ENCODE measurements at places on chromosomes 6 and 20.
A peak's percentile ranks its signal among the peaks of the same experiment; 100 is the strongest.

- no peak for DNase-seq
Observed at GRCh38 chr20:64137598-64138031, 26.6 kb upstream of the MYT1 start.

DNA sequence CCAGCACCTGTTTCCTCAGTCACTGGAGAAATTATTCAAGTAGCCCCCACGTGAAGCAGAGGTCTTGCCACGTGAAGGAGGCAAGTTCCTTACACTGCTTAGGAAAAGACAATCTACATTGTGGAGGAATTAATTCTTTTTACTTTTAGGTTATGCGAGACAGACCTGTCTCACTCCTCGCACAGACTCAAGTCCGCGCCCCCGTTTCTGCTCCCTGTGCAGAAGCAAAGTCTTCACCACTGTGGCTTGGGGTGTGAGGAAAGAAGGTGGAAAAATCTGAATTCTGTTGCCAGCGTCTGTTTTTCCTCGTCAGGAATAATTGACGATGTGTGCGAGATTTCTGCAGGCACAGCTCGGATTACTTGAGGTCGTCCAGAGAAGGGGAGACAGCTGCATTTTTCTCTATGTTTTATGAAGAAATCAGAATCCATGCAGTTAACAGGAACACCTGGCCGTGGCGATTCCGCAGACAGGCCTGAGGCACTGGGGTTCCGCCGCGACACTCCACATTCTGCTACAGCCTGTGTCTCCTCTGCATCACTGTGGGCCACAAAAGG is 185.1 kb downstream of the SMOC2 start:
- no peak for DNase-seq

DNA sequence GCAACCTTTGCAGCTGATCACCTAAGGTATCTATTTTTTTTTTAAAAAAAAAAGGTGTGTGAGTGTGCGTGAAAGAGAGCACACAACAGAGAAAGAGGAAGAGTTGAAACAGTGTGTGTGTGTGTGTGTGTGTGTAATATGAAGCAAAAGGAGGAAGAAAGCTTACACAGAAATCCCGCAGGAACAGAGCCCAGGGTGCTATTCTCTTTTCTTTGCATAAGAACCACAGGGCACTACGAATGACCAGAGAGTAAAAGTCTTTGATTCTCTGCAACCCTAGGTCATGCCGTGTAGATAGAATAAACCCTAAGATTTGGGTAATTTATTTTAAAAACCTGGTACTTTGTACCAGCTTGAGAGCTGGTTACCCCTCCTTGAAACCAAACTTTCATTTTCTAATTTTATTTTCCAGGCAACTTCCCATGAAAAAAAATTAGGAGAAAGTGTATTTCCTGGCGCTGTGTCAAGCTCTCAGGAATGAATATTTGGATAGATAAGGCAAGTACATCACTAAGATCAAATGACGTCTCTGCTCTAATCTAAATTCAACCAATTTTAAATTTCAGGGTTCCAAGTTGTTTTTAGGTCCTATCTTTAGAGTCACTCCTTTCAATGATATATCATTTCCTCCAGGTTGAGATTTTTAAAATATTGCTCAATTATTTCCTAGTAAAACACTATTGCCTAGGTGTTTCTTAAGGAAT is 47.9 kb upstream of the ID4 start:
- DNase-seq, result no peak

DNA sequence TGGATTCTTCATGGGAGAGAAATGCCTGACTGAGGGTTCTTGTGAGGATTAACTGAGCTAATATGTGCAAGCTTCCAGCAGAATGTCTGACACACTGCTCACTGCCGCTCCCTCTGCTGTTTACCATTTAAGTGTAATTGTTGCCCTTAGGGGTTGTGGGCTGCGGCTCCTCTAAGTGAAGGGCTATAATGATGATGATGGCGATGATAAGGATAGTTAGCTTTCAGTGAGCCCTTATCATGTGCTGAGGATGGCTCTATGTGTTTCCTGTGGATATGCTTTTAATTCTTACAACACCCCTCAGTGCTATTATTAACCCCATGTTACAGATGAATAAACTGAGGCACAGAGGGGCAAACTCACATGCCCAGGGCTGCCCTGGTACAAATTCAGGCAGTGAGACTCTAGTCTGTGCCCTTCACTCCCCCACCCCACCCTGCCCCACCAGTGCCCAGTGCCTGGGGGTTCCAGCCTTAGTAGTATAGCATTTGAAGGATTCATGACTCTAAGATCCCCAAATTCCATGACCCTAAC is 33.4 kb downstream of the TGM2 start:
- no peak for DNase-seq

- DNase-seq, result no peak
Observed at GRCh38 chr6:20978151-20978614, 443.9 kb downstream of the CDKAL1 start.

- DNase-seq, result no peak
Observed at GRCh38 chr6:113713665-113714064, 143.5 kb upstream of the MARCKS start.

DNA sequence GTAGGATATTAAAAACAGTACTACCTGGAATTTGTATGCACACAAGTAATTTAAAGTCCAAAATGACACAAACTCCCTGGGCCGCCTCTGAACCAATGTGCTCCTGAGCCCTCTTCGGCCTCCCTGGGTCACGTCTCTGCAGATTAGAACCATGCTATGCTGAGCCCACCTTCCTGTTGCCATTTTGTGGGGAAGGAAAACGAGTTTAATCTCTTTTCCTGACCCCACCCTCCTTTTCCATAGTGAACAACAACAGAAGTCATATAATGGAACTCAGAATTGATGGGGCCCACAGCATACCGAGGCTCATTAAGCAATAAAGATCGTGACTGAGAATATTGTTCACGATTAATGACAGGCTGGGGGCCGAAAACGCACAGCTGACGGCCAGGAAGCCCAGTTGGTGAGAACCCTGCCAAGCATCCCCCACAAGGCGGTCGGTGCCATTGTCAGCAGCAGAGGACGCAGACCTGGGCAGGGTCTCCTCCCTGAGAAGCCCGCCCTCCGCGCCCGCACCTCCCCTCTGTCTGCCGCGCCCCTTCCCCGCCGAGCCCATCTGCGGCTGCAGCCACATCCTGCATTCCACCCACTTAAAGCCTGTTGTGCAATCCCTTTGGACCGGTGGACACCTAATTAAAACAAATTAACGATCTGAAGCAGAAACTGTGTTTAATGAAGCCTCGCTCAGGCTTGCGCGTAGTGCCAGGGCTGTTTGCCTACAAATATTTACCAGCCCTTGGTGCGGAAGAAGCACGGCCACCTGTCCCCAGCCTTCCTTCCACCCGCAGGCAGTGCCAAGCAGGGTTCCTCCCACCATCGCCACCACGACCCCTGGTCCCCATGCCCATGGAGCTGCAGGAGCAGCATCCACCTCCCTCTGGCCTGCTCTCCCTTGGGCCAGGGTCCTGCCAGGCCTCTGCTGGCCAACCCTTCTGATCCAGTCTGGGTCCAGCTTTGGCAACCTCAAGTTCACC is 68.1 kb downstream of the DLL1 start:
- no peak for DNase-seq

DNA sequence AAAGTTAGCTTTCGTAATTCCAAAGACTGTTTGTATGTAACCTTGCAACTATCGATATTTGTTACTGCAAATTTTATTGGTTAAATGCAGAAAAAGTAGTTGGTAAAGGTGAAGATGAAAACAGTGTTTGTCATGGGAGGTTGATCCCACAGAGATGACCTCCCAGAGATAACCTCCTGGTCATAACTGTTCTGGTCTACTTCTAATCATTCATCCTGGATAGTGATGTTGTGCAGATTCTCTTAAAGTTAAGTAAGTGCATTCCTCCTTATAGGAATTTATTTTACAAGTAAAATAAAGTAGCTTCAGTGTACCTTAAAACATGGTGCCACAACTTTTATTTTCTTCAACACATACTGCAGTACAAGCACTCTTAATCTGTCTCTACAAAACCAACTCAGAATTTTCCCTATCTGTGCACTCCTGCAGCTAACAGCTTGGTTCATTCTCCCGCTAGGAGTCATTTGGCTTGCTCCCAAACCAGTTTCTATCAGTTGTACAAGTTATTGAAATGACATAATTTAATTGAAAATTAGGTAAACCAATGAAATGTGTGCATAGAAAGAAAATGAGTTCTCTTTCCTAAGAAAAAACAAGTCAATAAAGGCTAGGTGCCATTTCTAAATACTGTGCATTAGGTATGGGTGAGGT is 19.2 kb downstream of the METTL24 start:
- DNase-seq, result no peak

DNA sequence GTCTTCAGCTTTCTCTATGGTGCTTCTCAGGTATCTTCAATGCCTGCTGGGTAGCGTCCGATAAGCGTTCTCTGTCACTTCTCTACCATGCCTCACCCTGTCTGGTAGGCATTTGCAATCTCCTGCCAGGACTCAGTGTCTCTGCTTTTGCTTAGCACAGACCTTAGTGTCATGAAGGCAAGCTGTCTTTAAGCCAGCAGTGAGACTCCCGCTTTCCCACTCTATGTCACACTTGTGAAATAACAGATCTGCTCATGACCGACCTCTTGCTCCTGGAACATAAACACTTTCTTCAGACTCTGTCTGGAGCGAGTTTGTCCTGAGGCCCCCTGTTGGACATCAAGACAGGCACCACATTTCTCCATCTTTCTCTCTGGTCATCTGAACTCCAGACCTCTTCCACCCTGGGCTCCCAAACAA is 17.0 kb downstream of the ADGRB3 start:
- DNase-seq, result no peak

- DNase-seq, result no peak
Observed at GRCh38 chr6:1593958-1594314, 15.8 kb upstream of the FOXC1 start.

DNA sequence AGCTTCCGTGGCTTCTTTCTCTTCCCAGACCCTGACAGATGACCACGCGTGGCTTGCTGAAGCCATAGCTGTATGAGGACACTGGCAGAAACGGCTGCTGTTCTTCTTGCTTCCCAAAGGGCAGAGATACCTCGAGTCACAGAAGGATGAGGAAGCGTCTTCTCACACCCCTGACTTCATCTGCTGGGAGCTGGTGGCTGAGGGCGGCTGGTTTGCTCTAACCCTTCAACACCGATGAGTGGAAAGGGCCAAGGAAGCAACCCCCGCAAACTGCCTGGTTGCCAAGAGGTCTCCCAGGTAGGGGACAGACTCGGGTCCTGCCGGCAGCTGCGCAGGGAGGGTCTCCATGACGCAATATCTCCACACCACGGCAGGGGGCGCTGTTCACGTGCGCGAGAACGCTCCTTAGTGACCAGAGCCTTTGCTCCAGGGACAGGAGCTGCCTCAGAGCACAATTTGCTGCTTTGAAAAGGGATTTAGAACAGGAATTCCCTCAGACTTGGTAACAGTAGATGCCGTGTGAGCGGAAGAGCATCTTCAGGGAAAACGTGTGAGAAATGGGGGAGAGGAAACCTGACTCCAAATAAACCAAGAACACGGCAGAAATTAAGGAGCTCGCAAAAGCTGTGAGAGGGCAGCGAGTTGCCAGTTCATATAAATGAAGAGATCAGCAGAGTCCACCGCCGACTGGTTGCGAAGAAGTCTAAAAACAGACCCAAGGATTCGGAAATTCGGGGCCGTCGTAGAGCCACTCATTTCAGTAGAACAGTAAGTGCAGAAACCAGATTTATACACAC is 80.2 kb downstream of the ERMARD start:
- DNase-seq, result peak; percentile 67

- no peak for DNase-seq
Observed at GRCh38 chr6:112503091-112503596, 156.0 kb downstream of the RFPL4B start.

- DNase-seq, result peak; percentile 20
Observed at GRCh38 chr6:33683051-33683571, 28.4 kb downstream of the UQCC2 start.

DNA sequence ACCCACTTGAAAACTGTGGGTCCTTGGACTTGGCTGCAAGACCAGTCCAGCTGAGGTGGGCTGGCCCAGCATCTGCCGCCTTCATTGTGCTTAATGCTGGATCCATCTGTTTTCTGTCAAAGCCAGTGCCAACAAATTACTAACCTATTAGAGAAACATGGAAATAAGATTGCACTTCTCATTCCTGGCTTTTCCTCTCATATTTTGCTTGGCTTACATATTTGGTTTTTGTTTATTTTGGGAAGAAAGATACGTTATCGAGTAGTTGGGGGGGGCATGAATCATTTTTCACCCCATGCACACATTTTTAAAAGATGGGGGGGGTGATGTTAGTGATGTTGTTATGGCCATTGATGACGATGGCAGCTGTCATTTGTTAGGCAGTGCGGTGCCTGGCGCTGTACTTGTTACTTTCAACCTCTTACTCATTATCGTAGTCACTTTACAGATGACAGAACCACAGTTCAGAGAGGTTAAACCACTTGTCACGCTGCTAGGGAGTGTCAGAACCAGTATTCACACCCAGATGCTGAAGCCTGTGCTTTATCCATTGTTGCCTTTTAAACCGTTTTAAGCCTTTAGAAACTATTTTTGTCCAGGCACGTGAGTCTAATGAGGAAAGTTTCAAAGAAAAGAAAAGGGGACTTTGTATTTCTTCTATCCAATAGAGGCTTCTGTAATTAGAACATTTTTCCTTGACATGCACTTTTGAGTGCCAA is 180.0 kb downstream of the TMEM242 start:
- DNase-seq, result peak; percentile 52

DNA sequence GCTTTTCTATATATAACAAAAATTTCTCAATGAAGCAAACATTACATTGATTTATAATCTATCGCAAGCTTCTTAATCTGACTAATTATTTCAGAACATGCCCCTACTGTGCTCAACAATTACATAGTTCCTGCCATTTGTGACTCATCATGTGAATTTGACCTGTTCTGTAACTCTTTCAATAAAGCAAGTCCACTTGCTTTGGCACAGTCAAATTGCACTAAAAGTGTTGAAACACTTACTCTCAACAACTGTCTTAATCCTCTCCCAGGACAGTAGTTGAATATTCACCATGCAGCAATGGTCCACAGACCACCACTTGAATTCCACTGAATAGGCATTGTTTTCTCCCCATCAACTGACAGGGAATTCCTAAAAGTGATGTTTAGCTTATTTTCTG is 67.7 kb upstream of the SPTLC3 start:
- DNase-seq, result no peak

- no peak for DNase-seq
Observed at GRCh38 chr6:64930681-64931080, 776.3 kb downstream of the EYS start.

DNA sequence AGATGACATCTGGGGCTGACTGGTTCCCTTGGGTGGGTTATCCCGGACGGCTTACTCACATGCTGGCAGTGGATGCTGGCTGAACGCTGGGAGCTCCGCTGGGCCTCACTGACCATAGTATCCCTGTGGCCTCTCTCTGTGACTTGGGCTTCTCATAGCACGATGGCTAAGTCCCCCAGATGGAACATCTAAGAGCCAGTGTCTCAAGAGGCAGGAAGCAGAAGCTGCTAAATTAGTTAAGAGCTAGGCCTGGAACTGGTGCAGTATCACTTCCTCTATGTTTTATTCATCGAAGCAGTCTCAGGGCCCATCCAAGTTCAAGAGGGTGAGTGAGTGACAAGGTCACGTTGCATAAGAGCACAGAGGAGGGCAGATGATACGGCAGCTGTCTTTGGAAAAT is 116.5 kb upstream of the LAMP5 start:
- DNase-seq, result peak; percentile 3

DNA sequence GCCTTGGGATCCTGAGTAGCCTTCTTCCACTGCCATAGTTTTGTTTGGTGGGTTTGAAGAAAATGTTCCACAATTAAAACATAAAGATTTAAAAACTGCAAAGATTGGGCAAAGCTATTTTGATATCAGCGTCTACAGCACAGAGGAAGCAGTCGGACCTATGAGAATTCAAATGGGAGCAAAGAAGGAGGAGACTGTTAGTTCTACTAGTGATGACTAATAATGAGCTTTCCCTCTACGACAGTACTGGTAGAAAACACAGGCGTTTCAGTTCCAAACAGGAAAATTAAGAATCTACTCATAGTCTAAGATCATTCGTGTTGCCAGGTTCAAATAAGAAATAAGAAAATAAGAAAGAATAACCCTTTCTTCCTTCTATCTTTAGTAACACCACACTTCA is 121.2 kb downstream of the INSM1 start:
- no peak for DNase-seq
